ENCODE measurements at places on chromosomes 5 and 9. TPM values are rescaled to one million over a fixed set of nuclear protein-coding genes. Genes with fewer than 3 reads are reported as not detected.

SLC2A8 gene
- total RNA-seq = 16.5 TPM

- DNase-seq = no peak
Measured at GRCh38 chr5:158305861-158306260, 446.9 kb upstream of the CLINT1 start.

SLC27A6 gene
- total RNA-seq = 0.39 TPM

PCA3 gene
- not detected for total RNA-seq

LHX3 gene
- total RNA-seq = not detected

TRPM3 gene
- total RNA-seq = 0.22 TPM

GRCh38 chr5:160835818-160836528 lies 16.0 kb downstream of the ATP10B start:
- no peak for DNase-seq

CDKN2A gene
- 71.6 TPM for total RNA-seq

ANKRA2 gene
- total RNA-seq = 15.7 TPM

CKMT2 gene
- total RNA-seq = 0.18 TPM

DNA sequence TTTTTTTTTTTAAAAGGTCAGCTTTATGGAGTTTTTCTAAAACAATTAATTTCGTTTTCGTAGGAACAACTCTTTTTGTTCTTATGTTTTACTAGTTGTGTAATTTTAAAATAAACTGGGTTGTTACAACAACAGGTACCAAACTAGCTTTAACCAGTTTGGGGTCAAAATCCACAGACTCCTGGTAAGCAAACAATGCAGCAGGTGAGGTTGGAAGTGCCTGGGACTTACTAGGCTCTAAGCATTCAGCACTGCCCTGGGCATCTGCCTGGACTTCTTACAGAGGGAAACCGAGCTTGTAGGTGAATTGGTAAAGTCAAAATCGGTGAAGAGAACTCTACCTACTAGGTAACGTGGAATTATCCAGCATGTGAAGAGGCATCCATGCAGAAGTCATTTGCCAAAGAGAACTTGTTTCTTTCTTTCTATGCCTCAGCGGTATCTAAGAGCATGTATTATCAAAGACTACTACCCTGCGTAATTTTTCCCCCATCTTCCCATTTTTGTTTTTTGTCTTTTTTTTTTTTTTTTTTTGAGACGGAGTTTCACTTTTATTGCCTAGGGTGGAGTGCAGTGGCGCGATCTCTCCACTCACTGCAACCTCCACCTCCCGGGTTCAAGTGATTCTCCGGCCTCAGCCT lies 145.4 kb downstream of the KCTD16 start:
- no peak for DNase-seq

- no peak for DNase-seq
Measured at GRCh38 chr5:89081360-89081759, 198.4 kb upstream of the MEF2C start.

- no peak for DNase-seq
Measured at GRCh38 chr9:3385871-3386270, 139.9 kb downstream of the RFX3 start.

DNA sequence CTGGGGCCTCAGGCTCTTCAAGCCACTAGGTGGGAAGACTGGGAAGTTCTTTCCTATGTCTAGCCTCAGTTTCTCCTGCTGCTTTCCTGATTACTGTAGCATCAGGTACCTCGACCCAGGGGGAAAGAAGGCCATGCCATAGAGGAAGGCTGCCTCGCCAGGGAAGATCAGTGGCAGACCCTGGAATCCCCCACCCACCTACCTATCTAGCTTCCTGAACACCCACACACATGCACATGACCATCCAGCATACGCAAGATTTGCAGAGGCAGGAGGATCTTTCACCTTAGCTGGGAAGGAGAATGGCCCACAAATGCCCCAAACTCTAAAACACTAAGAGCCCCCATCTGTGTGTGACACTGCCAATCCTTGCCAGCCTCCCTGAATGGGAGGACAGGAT lies 8.0 kb downstream of the NR5A1 start:
- DNase-seq = no peak

QRFP gene
- not detected for total RNA-seq

- DNase-seq = no peak
Measured at GRCh38 chr5:167752936-167753335, 538.5 kb upstream of the WWC1 start.

GARNL3 gene
- 5.4 TPM for total RNA-seq

PLAC8L1 gene
- total RNA-seq = 2.7 TPM

DNA sequence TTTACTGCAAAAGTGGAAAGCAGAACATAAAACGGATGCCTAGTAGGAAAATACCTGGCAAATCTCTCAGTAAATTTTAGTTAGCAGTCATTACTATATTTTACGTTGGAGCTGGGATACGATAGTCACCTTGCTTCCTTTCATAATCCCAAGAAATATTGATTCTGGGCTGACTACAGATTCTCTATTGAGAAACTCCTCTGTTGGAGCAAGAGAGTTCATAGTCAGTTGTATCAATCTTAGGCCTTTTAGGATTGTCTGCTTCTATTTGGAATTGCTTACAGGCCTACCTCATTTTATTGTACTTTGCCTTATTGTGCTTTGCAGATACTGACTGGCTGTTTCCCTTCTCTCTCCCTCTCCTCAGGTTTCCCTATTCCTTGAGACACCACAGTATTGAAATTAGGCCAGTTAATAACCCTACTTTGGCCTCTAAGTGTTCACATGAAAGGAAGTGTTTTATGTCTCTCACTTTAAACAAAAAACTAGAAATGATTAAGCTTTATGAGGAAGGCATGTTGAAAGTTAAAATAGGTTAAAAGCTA lies 233.7 kb upstream of the TARS1 start:
- DNase-seq = no peak

LMX1B gene
- total RNA-seq = 0.45 TPM

DNA sequence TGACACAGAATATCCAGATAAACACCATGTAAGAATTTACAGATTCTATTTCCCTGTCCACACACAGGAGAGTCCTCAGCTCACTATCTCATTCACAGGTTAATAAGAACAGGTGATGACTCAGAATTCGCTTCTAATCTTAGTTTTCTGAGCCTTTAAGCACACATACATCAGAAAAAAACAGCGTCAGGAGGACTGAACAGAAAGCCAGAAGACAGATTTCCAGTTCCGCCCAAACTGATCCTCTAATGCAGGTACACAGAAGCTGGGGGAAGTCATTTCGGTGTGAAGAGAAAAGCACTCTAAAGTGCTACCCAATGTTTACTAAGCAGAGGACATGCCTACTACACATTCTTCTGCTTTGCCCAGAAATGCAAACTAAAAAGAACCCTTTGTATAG lies 1.6 kb downstream of the CEMIP2 start:
- DNase-seq = no peak

- DNase-seq = peak; percentile 73
Measured at GRCh38 chr5:100903039-100903887, at the start of gene ST8SIA4. Gene ST8SIA4, minus strand, starts transcription at chr5:100903282. Its CDS starts 327 bp downstream, at chr5:100902955.

DNA sequence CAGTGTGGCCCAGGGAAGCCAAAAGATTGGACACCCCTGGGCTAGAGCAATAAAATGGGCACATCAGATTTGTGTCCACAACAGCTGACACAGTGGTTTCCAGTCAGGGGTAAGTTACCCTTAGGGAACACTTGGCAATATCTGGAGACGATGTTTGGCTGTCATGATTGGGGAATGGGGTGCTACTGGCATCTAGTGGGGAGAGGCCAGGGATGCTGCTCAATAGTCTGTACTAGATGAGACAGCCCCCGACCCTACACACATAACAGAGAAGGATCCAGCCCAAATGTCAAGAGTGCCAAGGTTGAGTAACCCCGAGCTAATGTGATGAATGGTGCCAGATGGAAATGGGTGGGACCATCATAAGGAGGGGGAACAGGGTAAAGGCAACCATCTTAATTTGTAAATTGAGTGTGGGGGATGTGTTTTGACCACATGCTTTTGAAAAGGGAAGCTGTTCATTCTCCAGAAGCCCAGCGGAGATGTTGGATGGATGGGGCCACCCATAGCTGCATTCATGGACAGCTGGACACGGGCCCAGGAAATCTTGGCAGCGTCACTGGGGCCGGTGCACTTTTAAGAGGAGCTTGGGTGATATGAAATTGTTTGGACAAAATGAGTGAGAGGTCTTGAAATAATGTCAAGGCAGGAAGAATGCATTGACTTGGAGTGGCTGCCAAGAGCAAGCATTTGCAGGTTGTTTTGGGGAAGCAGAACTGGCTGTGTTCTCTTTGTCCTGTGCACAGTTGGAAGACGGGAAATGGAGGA lies 33.4 kb downstream of the SYK start:
- DNase-seq = no peak

SLIT3 gene
- total RNA-seq = 20.7 TPM

ANKRD31 gene
- total RNA-seq = 0.07 TPM

- DNase-seq = no peak
Measured at GRCh38 chr9:83754383-83754977, 46.7 kb upstream of the UBQLN1 start.

TTLL11 gene
- 6.6 TPM for total RNA-seq

DNA sequence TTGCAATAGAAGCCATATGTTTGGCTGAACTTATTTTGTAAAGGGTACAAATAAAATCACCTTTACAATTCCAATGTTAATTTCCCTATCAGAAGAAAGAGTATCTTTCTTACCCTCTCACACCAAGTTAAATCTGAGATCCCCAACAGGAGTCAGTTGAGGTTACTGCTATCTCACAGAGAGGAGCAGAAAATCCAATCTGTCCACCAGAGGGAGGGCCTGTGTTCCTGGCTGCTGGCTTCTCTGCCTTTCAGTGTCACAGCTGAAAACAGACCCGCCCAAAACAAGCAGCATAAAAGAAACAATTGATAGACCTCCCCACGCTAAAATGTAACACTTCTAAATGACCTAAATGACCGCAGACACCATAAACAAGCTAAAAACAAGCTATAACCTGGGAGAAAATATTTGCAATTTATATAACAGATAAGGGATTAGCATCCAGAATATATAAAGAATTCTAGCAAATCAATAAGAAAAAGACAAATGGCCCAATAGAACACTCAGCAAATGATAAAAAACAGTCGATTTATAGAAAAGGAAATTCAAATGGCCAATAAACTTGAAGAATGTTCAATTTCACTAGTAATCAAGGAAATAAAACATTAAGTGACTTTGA lies 24.5 kb upstream of the MVB12B start:
- peak; percentile 34 for DNase-seq

GRCh38 chr9:103530934-103531333 lies 535.8 kb downstream of the CYLC2 start:
- no peak for DNase-seq

DNA sequence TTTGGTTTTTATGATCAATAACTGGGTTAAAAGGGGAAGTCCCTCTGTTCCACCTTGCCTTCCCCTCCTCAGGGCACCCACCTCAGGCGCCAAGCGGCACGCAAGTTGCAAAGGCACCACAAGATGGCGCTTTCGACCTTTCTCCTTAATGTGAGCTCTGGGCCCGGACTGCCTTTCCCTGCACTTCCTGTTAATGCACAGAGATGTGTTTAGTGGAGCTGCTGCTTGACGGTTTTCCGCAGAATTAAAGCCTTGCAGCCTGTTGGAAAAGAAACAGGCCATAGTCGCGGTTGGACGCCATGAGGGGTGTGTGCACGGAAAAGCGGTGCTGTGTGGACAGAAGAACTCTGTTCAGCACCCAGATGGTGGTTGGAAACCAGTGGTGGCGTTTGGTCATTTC lies 17.9 kb downstream of the CXCL14 start:
- DNase-seq = peak; percentile 38

PCDHGB6 gene
- total RNA-seq = 18.4 TPM

PCDHB6 gene
- total RNA-seq = 0.70 TPM

- no peak for DNase-seq
Measured at GRCh38 chr9:4955836-4956235, 29.2 kb upstream of the JAK2 start.

DNA sequence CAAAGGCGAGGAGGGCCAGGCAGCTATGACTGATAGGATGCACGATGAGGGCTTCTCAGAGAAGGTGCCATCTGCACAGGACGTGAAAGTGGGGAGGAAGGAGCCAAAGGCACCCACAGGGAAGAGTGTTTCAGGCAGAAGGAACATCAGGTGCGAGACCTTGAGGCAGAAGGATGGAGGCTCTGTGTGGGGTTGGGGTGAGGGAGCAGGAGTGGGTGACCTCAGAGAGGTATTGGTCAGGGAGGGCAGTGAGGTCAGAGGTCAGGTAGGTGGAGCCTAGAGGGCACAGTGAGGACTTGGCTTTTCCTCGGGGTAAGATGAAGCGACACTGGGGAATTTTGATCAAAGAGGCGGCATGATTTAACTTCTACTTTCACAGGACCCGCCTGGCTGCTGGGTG lies 64.7 kb upstream of the XPA start:
- DNase-seq = no peak

- peak; percentile 71 for DNase-seq
Measured at GRCh38 chr5:91272858-91273257, 110.3 kb downstream of the ARRDC3 start.

GRCh38 chr9:137902646-137903045 lies 25.1 kb downstream of the CACNA1B start:
- no peak for DNase-seq

P4HA2 gene
- total RNA-seq = 214 TPM

All from astrocyte (in vitro differentiated cells and primary cell).